ENCODE measurements at places on chromosomes 16 and 17.

DNA sequence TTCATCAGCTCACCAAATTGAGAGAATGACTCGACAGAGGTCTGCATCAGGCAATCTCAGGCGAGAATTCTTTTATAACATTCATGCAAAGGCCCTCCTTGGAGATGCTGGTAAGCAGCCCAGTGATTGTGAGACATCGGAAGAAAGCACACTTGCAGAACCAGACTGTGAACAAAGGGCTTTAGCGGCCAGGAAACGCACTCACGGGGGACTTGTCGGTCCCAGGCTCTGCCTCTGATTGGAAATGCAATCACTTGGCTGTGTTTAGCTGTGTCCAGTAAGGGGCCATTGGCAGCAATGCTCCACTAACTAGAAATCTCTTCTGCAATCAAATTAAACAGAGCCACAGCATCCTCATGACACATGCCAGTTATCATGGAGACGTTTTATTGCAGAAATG, 226.7 kb upstream of the CDH13 start:
- no peak for DNase-seq

GRCh38 chr17:39011907-39012468, 44.8 kb upstream of the FBXO47 start:
- DNase-seq, result no peak

GRCh38 chr17:56108811-56109284, 44.4 kb upstream of the ANKFN1 start:
- no peak for DNase-seq

DNA sequence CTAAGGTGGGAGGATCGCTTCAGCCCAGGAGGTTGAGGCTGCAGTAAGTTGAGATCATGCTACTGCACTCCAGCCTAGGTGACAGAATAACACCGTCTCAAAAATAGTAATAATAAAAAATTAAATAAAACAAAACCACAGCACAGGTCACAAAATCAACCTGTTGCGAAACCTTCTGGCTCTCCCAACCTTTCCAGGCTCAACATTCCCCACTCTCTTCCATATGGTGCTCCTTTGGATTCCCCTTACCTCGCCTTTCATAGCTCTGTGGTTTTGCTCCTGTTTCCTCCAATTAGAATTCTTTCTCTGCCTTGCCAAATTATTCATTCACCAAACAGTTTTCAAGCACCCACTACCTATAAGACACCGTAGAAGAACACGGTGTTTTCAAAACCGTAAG, 4.7 kb downstream of the ZDHHC7 start:
- DNase-seq, result no peak

DNA sequence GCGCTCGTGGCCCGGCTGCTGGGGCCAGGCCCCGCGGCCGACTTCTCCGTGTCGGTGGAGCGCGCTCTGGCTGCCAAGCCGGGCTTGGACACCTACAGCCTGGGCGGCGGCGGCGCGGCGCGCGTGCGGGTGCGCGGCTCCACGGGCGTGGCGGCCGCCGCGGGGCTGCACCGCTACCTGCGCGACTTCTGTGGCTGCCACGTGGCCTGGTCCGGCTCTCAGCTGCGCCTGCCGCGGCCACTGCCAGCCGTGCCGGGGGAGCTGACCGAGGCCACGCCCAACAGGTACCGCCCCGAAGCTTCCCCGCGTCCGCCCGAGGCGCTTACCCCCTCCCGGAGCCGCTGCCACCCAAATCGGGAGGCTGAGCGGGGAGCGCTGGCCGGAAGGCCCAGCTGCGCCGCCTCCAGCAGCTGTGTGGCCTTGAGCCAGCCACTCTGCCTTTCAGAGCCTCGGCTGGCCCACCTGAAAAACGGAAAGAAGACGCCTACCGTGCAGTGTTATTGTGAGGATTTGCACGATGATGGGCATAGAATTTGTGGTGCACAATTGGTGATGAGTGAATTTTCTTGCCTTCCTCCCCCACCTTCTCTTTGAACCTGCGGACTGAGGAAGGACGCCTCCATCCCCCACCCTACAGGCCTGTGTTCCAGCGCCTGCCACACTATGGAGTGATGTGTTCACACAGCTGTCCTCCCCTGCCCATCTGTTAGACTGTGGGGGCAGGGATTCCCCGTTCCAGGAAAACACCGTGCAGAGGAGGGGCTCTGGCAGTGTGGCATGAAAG, 523 bp downstream of the NAGLU start:
- DNase-seq, result peak; percentile 38

- DNase-seq, result no peak
Observed at GRCh38 chr16:82882226-82882625, 255.5 kb downstream of the CDH13 start.

DNA sequence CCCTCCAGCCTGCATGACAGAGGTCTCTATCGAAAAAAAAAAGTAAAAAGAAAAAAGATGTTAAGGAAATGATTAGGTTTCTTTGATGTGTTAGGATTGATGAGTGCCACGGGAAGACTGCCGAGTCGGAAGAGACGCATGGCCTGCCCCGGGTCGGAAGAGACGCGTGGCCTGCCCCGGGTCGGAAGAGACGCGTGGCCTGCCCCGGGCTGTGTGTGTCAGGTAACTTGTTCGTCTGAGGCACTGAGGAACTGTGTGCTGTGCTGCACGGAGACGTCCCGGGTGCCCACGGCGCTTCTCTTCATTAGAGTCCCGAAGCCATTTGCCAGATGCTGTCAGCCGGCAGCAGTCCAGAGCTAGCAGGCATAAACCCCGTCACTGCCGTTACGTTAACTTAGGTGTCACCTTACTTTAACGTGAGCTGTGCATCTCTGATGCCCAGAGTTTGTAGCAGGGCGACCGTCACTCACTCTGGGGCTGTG, 40.5 kb upstream of the FASN start:
- no peak for DNase-seq

DNA sequence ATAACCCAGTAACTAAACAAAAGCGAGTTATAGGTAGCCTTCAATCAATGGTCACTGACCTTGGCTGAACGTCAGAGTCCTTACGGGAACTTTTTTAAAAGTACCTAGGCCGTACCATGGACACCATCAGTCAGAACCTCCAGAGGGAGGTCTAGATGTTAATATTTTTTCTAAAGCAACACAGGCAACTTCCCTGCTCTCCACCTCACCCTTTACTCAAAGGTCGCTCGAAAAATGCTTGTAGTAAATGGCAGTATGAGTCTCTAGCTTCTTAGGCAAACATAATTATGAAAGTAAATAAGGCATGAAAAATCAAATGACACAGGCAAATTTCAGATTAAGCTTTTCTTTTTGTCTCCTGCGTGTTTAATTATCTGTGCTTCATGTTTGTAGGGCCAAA, 82.1 kb downstream of the SLC39A11 start:
- DNase-seq, result no peak

- DNase-seq, result no peak
Observed at GRCh38 chr16:27232901-27233625, 29.7 kb downstream of the KDM8 start.

- DNase-seq, result peak; percentile 25
Observed at GRCh38 chr17:20116683-20117309, 107.6 kb downstream of the SPECC1 start.

Measured in activated naive CD8-positive, alpha-beta T cell treated with anti-CD3 and anti-CD28 coated beads, Interleukin-2, amount 50 U/mL, for 16 hours (primary cell).